Stimulated activated CD4-positive, alpha-beta T cell treated with anti-CD3 and anti-CD28 coated beads, Interleukin-1b, Interleukin-23, amount 100 ng/mL, for 1 hour (primary cell): ENCODE measurements at places on chromosomes 5 and 9.

DNA sequence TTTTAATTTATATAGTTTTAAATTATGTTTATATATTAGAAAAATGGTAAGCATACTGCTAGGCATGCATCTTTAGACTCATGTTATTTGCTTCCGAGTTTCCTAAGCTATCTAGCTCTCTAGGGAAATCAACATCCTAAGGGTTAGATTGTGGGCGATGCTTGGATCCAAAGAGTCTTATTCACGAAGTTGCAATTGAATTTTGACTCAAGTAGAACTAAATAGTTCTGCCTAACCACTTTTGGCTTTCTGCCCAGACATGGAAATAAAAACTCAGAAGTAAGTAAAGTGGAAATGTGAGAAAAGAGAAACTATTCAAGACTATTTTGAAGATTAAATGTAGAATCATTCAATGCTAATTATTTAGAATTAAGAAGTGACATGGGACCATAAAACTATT lies 440.4 kb downstream of the CDH18 start:
- DNase-seq: no peak

DNA sequence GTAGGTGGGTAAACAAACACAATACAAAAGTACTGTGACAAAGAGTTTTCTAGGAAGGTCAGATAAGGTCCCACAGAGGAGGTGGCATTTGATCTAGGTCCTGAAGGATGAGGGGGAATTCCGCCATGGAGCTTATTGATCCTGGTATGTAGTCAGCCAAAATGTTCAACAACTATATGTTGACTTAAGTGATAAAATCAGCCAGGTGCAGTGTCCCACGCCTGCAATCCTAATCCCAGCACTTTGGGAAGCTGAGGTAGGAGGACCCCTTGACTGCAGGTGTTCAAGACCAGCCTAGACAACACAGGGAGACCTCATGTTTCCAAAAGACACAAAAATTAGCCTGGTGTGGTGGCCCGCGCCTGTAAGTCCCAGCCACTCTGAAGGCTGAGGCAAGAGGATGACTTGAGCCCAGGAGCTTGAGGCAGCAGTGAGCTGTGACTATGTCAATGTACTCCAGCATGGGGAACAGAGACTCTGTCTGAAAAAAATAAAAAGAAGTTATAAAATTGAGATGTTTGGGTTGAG lies 46.4 kb upstream of the PLIN2 start:
- DNase-seq: no peak

DNA sequence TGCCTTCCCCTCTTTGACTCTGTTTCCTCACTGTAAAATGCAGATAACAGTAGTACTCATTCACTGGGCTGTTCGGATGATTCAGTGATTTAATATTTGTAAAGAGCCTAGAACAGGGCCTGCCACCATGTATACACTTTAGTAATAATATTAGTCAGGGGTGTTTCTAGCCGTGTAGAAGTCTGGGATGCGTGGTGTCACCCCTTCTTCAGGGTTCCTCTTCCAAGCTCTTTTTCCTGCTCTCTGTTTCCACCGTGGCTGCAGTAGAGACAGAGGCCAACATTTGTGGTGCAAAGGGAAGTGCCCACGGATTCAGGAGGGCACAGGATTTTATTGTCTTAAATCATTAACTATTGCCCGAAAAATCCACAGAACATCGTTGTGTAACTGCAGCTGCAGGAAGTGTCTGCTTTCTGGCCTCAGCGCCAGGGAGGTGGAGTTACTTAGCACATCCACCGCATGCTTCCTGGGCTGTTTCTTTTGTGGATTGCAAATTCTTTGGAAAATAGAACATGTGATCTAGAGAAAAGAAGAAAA lies 61.7 kb downstream of the TRIO start:
- DNase-seq: no peak

DNA sequence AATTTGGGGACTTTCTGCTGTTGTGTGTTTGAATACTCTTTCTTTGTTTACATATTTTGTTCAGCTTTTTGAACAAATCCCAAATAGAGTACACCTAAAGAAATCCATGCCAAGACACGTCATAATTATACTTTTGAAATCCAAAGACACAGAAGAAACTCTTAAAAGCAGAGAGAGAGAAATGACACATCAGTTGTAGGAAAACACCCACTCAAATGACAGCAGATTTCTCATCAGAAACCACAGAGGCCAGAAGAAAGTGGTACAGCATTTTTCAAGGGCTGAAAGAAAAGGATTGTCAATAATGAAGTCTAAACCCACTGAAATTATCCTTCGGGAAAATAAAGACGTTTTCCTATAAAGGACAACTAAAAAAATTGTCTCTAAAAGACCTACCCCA lies 378.6 kb downstream of the GADD45G start:
- no peak for DNase-seq

GRCh38 chr9:133821601-133822429 lies 83.7 kb upstream of the SARDH start:
- no peak for DNase-seq

GRCh38 chr9:131464354-131465000 lies 38.2 kb upstream of the POMT1 start:
- no peak for DNase-seq

- DNase-seq: no peak
Observed at GRCh38 chr9:86690034-86690433, 257.3 kb downstream of the GAS1 start.

- DNase-seq: no peak
Observed at GRCh38 chr9:126614088-126614454, 343 bp downstream of the LMX1B start.

DNA sequence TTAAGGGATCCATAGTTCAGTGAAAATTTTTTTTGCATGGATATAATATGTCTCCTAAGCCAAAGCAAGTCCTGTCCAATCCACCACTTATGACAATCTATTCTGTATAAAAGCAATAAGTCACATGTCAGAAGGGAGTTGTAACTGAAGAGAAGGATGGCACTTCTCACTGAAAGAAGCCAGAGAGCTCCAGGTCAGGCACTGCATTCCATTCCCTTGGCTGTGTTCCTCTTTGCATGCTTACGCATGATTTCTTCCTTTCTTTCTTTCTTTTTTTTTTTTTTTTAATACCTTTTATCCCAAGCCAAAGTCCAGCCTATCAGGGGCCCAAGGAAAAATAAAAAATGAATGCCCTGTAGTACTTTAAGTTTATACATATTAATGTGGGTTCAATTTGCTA lies 39.8 kb downstream of the MAMDC2 start:
- no peak for DNase-seq

DNA sequence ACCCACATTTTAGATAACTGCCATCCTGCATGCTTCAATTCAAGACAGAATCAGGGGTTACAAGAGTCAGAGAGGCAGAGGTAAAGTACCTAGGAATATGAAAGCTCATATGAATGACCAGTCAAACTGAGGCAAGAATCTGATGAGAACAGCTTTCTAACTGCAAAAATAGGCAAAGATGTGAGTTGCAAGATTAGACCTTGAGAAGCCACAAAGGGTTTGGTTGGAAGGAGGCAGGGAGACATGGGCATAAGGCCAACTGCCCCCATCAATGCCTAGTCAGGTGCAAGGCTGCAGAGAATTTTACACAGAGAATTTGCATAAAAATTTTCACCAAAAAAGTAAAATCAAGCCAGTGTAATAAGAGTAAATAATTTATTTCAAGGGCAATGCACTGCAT lies 12.8 kb downstream of the FAM114A2 start:
- no peak for DNase-seq

DNA sequence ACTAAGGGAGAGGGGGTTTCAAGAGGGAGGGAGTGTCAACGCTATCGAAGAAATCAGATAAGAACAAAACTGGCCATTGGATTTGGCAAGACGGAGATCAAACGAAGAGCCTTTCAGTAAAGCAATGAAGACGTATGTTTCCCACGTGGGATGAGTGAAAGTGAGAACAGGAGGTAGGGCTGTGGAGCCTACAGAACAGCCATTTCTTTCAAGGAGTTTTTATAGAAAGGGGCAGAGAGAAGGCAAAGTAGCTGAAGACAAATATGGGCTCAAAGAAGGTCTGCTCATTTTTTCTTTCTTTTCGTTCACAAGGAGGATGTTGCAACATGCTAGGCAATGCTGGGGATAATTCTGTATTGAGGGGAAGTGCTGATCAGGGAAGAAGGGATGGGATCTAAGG lies 98.3 kb downstream of the SUSD1 start:
- DNase-seq: no peak

- DNase-seq: no peak
Observed at GRCh38 chr5:10559871-10560270, 4.0 kb upstream of the ANKRD33B start.

GRCh38 chr5:62494772-62495171 lies 82.2 kb downstream of the IPO11 start:
- DNase-seq: no peak

DNA sequence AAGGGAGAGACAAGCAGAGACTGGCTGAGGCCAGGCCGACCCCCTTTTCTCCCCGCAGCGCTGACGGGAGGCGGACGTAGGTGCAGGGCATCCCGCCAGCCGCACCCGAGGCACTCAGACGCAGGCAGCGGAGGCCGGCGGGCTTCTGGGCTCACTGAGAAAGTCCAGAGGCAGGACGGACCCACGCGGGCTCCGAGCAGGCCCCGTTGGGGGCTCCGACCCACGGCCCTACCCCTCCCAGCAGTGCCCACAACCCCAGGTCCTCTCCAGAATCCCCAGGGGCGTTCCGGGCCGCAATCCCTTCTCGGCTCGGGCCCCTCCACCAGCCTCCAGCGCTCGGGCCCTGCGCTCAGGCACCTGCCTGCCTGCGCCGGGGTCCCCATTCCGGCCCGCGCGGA lies 543 bp downstream of the MTMR12 start:
- peak; percentile 17 for DNase-seq

GRCh38 chr5:143284521-143284920 lies 119.0 kb downstream of the NR3C1 start:
- DNase-seq: no peak

DNA sequence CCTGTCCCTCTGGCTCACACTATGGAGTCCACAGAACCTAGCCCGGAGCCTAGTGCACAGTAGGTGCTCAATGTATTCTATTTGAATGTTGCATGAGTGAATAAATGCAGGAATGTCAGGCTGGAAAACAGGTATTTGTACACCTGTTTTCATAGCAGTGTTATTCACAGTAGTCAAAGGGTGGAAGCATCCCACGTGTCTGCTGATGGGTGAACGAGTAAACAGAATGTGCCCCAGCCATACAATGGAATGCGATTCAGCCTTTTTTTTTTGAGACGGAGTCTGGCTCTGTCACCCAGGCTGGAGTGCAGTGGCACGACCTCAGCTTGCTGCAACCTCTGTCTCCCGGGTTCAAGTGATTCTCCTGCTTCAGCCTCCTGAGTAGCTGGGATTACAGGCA lies 31.5 kb upstream of the IER5L start:
- no peak for DNase-seq

GRCh38 chr5:56466136-56466816 lies 233.1 kb upstream of the ANKRD55 start:
- DNase-seq: no peak

DNA sequence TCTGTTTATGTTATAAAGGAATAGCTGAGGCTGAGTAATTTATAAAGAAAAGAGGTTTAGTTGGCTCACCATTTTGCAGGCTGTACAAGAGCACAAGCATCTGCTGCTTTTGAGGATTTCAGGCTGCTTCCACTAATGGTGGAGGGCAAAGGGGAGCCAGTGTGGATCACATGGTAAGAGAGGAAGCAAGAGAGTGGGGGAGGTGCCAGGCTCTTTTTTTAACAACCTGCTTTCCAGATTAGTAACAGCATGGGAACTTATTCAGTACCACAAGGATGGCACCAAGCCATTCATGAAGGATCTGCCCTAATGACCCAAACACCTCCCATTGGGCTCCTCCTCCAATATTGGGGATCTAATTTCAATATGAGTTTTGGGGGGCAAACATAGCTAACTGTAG lies 40.4 kb downstream of the CCL28 start:
- DNase-seq: no peak

DNA sequence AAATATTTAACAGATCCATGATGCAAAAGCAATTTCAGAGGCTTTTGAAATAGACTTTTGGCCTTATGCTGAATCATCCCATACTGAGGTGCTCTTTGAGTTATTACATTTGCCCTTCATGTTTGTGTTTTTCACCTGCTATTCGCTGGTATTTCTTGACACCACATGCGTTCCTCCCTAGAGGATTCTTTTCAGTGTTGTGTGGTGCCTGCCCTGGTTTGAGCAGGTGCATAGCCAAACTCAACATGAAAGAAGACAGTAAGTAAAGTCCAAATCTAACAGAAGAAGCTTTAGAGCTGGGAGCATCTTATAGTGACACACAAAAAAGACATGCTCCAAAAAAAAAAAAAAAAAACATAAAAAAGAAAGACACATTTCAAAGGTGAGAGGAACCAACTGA lies 796.3 kb downstream of the SEMA5A start:
- DNase-seq: no peak

- no peak for DNase-seq
Observed at GRCh38 chr5:97666783-97667182, 483.7 kb upstream of the RIOK2 start.

- no peak for DNase-seq
Observed at GRCh38 chr5:39843767-39844166, 419.0 kb upstream of the DAB2 start.

DNA sequence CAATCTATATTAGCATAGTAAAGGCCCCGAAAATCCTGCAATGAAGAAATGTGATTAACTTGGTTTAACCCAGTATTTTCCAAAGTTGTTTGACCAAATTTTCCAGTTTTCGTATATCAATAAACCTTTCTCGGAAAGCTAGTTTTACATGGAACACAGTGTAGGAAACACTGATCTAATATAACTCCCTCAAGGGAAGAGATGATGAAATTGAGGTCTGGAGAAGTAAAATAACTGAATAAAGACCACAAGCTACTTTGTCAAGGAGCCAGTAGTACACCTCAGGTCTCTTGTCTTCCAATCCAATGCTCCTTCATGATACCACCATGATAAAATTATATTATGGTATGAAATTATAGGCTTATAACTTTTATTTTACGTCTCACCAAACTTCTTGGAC lies 118.1 kb upstream of the TARS1 start:
- no peak for DNase-seq

- DNase-seq: no peak
Observed at GRCh38 chr5:130065617-130066016, 161.4 kb downstream of the CHSY3 start.

DNA sequence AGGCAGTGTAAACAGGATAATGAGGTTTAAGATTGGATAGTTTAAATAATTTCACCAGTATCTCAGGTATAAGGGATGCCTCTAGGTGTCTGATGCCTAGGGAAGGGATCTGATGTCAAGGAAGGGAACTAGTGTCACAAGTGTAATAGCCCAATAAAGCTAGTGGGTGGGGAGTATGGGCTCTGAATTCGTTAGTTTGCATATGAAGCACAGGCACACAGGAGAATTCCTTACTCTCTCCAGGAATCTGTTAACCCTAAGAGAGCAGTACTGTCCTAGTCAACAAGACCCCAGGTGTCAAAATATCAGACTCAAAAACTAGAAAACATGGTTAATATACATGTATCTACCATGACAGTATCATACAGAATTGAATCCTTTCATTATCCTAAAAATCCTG lies 352.5 kb upstream of the CYLC2 start:
- DNase-seq: no peak

- no peak for DNase-seq
Observed at GRCh38 chr5:35884191-35884769, 27.6 kb downstream of the IL7R start.

GRCh38 chr5:160434022-160434531 lies 12.4 kb downstream of the PTTG1 start:
- no peak for DNase-seq

GRCh38 chr5:75536694-75537360 lies 25.1 kb downstream of the POLK start:
- DNase-seq: no peak
